EH (cell line): ENCODE measurements at places on chromosomes 16 and 17.

DNA sequence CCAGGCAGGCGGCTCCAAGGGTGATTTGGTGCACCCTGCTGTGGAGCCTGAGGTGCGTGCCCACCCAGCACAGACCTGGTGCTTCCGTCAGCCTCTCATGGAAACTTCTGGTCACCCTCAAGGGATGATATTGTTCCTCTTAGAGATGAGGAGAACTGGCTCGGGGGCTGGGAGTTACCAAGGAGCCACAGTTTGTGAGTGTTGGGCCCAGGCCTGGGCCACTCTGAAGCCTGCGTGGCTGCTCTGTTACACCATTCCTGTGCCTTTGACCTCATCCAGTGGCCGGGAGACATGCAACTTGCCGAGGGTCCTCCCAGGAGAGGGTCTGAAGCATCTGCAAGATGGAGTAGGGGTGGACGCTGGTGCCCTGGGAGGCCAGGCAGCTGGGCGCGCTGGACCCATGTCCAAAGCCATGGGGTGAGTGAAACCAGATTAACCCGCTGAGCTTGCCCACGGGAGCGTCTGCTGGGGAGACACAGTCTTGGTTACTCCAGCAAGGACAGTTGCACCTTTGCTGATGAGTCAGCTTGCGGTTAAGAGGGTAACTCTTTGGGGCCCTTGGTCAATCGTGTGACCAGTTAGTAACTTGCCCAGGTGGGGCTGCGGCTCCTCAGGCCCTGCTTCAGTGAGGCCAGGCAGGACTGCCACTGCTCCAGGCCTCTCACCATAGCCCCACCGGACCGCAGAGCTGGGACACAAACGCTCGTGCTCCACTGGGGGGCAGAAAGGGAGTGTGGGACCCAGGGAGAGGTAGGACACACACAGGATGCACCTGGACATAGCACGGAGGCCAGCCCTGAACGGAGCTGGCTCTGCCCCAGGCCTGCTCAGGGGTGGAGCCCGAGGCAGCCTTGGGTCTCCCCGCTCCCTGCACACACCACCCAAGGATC is 7.5 kb downstream of the C16orf90 start:
- no peak for DNase-seq

DNA sequence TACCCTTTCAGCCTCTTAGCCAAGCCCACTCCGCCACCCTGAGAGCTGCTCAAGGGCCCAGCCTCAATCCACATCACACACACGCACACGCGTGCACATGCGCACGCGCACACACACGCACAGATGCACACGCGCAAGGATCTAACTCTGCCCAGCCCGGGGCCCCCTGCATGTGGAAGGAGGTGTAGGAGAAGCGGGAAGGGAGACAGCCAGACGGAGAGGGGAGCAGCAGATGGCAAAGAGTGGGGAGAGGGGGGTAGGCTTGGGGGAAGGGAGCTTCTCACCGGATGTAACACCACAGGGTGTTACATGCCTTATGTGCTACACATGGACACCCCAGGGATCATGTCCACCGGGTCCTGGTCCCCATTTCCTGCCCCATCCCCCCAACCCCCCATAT is 15.3 kb downstream of the DLG4 start:
- no peak for DNase-seq

DNA sequence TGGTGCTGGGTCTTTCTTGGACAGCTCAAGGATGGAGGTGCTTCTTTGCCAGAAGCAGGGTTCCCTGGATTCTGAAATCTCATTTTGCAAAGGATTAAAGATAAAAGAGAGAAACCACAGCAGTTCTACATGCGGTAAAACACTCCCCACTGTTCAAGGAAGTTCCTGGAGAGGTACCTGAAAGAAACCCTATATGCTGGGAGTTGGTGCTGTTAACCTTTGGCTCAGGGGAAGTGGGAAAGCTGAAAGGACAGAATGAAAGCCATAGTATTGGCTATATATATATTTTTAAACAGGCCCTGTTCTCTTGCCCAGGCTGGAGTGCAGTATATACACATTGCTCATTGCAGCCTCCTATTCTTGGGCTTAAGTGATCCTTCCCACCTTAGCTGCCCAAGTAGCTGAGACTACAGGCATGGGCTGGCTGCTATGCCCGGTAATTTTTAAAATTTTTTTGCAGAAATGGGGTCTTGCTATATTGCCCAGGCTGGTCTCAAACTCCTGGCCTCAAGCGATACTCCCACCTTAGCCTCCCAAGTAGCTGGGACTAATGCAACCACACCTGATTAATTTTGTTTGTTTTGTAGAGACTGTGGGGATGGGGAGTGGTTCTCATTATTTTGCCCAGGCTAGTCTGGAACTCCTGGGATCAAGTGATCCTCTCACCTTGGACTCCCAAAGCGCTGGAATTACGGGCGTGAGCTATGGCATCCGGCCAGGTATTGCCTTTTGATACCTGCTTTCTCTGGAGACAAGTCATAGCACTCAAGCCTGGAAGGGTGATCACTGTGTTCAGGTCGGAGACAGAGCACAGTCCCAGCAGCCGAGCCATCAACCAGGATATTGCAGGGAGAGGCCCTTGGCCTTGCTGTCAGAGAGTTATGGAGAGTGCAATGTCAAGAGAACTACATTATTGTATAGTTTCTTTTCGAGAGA is 55.2 kb downstream of the MSI2 start:
- no peak for DNase-seq

GRCh38 chr17:29051731-29052130 is 8.8 kb downstream of the PIPOX start:
- DNase-seq: no peak

- DNase-seq: peak; percentile 93
Observed at GRCh38 chr17:5413682-5414081, 5.8 kb downstream of the NUP88 start.

DNA sequence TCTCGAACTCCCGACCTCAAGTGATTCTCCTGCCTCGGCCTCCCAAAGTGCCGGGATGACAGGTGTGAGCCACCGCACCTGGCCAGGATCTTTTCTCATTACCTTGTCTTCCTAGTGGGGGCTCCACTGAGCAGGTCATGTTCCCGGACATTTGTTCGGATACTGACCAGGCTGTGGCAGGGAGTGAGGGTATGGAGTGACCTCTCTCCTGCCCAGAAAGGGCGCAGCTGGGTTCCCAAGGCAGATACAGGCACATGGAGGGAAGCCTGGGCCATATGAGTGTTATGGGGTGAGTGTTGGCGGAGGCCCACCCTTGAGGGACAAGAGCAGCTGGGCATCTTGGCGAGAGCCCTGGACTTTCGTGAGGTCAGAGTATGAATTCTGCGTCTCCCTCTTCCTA is 5.5 kb downstream of the SERPINF1 start:
- no peak for DNase-seq
